ENCODE measurements at places on chromosomes 5 and 9.
A peak's percentile ranks its signal among the peaks of the same experiment; 100 is the strongest.

GRCh38 chr5:173242675-173243121, 7.7 kb upstream of the NKX2-5 start:
- DNase-seq: no peak

DNA sequence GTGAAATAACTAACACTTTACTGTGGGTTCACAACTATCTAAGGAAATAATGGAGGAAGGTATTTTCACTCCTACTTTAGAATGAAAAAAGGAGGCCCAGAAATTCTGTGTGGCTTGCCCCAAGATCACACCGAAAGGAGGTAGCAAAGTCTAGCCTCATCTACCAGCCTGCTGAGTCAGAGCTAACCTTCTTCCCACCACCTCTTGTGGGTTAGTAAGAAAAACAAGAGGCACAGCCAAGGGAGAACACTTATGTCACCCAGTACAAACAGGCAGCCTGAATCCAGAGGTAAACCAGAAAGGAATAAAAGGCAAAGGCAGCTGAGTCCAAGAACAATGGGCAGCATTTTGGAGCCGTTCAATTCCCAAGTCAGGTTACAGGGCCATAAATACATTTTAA, 91.9 kb upstream of the RASEF start:
- DNase-seq: no peak

DNA sequence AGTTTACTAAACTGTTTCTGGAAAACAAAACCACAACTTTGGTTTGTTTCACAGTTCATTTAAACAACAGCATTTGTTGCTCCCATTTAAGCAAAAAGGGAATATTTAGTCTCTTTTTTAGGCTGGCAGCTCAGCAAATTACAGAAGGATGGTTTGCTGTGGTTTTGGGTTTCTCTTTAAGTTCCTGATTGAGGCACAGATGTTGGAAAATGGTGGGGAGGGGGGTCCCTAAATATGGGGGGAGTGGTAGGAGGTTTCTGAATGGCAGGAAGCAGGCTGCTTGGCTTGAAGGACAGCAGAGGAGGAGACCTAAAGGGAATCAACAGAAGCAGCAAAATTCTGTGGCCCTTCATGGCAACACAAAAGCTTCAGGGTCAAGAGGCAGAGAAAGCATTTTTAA, 263.4 kb downstream of the ZSWIM6 start:
- DNase-seq: no peak

- DNase-seq: peak; percentile 57
Measured at GRCh38 chr9:89929673-89930480, 325.1 kb downstream of the GADD45G start.

DNA sequence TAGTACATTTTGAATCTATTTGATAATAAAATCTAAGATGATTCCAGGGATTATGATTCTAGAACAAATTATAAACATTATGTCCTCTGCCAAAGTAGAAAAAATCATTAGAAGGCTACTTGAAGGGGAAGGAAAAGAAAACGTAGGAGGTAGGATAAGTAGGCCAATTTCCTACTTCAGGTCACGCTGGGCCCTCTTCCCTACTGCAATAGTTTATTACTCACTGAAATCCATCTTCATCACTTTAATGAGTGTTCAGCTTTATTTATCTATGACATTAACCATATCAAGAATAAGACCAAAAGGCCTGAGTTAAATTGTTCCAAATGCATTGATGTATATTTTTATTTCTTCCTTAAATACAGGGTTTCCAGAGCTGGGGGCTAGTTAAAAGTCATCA, 21.6 kb downstream of the SLC28A3 start:
- DNase-seq: no peak

DNA sequence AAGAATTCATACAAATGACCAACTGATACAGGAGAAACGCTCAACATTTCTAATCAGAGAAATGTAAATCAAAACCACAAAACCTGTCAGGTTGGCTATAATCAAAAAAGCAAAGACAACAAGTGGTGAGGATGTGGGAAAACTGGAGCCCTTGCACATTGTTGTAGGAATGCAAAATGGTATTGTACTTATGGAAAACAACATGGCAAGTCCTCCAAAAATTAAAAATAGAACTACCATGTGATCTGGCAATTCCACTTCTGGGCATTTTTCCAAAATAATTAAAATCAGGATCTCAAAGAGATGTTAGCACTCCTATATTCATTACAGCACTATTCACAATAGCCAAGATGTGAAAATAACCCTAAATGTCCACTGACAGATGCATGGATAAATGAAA, 76.1 kb downstream of the FNIP1 start:
- DNase-seq: no peak

GRCh38 chr9:126635661-126636439, 22.1 kb downstream of the LMX1B start:
- DNase-seq: no peak

DNA sequence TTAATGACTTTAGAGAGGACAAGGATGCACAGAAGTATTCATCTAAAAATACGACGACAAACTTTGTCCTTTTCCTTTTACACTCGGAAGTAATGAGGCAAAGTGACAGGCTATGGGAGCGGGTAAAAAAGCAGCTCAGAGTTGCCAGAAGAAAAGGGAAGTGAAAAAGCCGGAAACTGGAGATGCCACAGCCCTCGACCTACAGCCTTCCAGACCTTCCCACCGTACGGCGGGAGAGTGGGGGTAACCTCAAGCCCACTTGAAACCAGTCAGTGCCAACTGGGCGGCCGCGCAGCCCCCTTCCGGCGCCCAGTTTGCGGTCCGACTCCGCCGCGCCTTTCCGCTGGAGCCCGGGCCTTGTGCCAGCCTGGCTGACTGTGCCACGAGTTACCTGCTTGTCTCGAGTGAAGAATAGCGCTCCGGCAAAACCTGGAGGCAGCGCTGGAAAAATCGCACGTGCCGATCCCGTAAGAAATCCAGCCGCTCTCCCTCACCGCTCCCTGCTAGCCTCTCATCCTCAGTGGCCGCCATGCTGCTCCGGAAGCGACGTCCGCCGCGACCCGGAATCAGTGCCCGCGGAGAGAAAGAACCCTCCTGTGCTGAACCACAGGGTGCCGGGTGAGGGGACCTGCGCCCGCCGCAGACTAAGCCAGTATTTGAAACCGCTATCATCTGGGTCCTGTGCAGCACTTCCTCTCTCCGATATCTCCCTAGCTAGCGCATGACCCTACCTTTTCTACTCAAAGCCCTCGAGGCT, at the start of gene PGGT1B:
TSS of gene PGGT1B (minus strand) at position 557 of the 757 bp plus-strand sequence. CDS start at position 531, 26 bp downstream.
- peak; percentile 69 for DNase-seq

GRCh38 chr9:20760246-20760891, 76.3 kb downstream of the FOCAD start:
- DNase-seq: no peak

DNA sequence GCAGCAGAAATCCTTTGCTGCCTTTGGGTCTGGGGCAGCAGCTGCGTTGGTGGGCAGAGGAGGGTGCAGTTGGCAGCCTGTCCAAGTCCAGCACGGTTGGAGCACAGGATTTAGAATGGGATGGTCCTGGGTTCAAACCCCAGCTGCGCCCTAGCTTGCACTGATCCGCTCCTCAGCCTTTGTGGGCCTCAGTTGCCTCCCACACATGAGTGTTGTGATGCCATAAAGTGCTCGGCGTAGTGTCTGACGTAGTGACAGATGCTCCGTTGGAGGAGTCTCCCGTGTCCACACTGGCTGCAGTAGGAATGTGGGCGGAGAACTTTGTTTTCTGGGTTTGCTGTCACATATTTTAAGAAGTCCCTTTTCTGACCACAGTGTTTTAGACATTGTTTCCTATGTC, 36.0 kb downstream of the SLC46A2 start:
- no peak for DNase-seq

- no peak for DNase-seq
Measured at GRCh38 chr5:4191041-4191440, 595.4 kb downstream of the IRX1 start.

GRCh38 chr9:113568571-113569321, 105.2 kb downstream of the RGS3 start:
- peak; percentile 87 for DNase-seq

DNA sequence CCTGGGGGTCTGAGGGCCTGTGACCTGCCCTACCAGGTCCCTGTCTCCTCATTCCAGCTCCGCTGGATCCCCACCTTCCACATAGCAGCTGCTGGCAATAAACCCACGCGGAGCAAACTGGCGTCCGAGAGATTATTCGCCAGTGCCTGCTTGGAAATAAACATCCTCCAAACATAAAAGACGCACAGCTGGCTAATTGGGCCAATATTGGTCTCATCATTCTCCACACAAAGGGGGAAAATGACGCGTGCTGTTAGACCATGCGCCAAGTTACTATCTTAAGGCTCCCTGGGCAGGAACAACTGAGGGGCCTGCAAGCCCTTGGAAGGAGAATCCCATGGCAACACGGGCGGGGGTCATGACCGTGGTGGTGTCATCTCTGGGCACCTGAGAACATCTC, 73.3 kb upstream of the SARDH start:
- DNase-seq: peak; percentile 67

DNA sequence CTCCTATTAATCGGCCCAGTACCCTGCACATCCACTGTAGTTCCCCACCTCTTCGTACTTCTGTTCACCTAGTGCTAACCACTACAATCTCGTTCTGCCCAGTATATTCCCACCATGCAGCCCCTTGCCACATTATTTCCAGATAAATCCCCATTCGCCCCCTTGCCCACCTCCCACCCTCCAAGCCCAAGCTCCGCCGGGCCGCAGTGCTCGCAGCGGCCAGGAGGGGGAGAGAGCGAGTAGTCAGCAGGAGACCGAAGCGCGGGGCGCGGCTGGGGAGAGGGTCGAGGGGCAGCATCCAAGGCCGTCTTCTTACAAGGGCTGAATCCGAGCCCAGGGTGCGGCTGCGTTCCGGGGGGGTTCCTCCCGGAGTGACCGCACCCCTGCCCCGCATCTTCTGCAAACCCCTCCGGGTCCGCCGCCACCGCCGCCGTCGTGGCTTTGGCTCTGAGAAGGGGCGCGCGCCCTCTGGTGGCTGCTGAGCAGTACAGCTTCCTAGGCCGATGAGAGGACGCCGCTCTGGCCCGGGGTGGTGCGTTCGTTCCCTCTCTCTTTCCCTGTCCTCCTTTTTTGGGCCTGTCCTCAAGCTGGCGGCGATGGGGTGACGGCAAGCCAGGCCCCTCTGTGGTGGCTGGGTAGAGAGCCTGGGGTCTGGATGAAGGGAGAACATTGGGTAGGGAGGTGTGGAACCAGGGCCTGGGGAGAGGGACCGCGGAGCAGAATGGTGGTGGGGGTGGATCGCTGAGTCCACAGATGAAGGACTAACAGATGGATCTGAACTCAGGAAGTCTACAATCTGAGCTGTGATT, 30.0 kb upstream of the PSD2 start:
- DNase-seq: peak; percentile 79

All from NCI-H1092 treated with DMSO at 0.1 percent for 48 hours (cell line).